Muscle of back (tissue), 13 donors: ENCODE measurements at places on chromosomes 2 and 18. TPM values are rescaled to one million over a fixed set of nuclear protein-coding genes. Genes with fewer than 3 reads are reported as not detected.
A peak's percentile ranks its signal among the peaks of the same experiment; 100 is the strongest.

DNA sequence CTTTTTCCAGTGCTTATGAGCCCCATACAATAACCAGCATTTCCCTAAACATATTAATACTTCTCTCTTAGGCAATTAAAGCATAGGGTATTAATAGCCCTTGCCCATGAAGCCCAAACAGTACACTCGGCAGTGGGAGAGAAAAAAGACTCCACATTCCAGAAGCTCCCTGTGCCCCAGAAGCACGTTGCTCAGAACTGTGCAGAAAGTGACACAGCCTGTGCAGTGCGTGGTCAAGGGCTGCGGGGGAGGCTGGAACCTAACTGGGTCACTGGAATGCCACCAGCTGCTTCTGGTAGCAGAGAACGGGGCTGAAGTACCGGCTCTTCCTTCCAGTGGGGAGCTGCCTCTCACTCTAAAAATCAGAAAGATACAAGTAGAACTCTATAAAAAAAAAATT, 32.7 kb downstream of the EIPR1 start:
- DNase-seq: no peak

MYL1 gene
- polyA plus RNA-seq: 7,369 TPM

ANTXR1 gene
- polyA plus RNA-seq: 147 TPM

DNA sequence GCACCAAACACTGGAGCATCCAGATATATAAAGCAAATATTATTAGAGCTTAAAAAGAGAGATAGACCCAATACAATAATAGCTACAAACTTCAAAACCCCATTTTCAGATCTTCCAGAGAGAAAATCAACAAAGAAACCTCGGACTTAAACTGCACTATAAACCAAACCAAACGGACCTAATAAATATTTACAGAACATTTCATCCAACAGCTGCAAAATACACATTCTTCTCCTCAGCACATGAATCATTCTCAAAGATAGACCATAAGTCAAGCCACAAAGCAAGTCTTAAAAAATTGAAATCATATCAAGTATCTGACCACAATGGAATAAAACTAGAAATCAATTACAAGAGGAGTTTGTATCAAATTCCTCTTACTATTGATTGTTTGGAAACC, 140.2 kb upstream of the OTOS start:
- DNase-seq: no peak

- DNase-seq: no peak
Observed at GRCh38 chr2:145230546-145230945, 710.6 kb upstream of the ZEB2 start.

GRCh38 chr2:133680343-133681049, 112.2 kb upstream of the NCKAP5 start:
- DNase-seq: peak; percentile 45

- no peak for DNase-seq
Observed at GRCh38 chr2:191650896-191651773, 26.8 kb upstream of the NABP1 start.

GRCh38 chr2:26300234-26300925, 45.6 kb upstream of the SELENOI start:
- peak; percentile 38 for DNase-seq

KLHL41 gene
- polyA plus RNA-seq: 2,707 TPM

GRCh38 chr2:147297820-147298219, 547.0 kb upstream of the ACVR2A start:
- no peak for DNase-seq

- no peak for DNase-seq
Observed at GRCh38 chr18:7066965-7067555, 50.5 kb downstream of the LAMA1 start.

- DNase-seq: peak; percentile 96
Observed at GRCh38 chr2:19362755-19363473, 4.5 kb upstream of the OSR1 start.

GRCh38 chr2:201968476-201968875, 65.2 kb upstream of the FZD7 start:
- DNase-seq: no peak

RNU2-63P gene
- not detected for polyA plus RNA-seq

DNA sequence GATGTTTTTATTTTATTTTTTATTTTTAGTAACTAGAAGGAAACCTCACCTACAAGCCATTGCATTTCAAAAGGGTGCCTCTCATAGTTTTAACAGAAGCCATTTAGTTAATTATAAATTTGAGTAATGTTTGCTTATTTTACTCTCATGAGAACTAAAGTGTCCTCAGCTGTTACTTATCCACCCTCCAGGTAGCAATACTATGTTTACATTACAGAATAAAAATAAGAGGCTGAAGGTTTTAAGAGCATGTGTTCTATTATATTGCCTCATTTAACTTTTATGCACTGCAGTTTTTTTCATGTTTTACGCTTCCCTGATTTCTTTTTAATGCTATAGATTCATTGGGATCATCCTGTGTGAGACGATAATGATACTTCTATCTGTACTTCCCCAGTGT, 235.5 kb downstream of the THSD7B start:
- no peak for DNase-seq

DNA sequence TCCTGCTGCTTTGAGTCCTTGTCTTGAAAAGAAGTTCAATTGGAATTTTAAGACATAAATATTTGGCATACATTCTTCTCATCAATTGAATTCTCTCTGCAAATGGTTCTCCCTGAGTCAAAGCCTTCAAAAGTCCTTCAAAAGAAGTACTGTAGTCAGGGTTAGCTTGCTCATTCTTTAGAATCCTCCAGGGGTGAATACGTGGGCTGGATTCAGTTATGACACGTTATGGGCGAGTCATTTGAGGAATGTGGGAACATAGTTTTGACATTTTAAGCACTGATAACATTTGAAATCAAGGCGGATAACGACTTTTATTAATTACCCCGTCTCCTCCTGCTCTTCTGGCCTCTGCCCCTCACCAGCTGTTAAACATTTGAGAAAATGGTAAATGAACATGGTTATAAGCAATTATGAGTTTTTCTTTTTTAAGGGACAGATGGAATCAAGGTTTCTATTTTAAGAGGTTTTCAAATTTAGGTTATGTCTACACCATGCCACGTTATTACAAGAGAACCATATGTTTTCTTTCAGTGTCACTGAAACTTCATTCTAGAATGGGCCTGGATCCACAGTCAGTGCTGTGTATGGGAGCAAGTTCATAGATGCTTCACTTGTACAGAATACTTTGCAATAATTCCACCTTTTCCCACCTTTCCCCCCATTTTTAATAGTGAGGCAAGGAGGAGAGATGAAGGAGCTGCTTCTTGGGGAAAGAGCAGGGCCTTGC, 273.1 kb downstream of the TSN start:
- no peak for DNase-seq

HOXD8 gene
- polyA plus RNA-seq: 43.1 TPM

- DNase-seq: no peak
Observed at GRCh38 chr18:13387855-13388548, 169.4 kb downstream of the LDLRAD4 start.

GRCh38 chr18:46397174-46397573, 259.8 kb downstream of the LOXHD1 start:
- no peak for DNase-seq

DNA sequence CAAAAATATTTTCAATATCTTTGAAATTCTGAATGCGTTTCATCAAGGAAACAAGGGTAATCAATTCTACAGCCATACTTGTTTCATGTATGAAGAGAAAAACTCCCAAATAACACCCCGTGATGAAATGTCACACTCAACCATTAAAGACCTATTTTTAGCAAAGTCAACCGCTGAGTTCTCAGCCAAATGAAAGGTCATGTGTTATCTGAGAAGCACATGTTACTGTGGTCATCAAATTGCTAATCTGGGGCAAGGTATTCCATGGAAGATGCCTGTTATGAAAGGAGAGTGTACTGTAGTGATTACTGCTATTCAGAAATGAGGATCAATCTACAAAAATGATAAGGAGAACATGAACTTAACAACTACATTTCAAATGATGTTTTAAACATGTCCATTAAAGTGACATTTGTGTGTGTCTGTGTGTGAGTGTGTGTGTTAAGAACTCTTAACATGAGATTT, 126.7 kb downstream of the BCL2 start:
- DNase-seq: no peak

- DNase-seq: peak; percentile 85
Observed at GRCh38 chr2:175004980-175005732, at the start of gene CHN1. CHN1 (minus strand) TSS chr2:175005381; CDS start chr2:175004912, 469 bp downstream.

- DNase-seq: no peak
Observed at GRCh38 chr18:74512321-74513053, 16.3 kb downstream of the CNDP2 start.

MATN3 gene
- polyA plus RNA-seq: 0.98 TPM

GRCh38 chr18:8706791-8707555, 1.6 kb downstream of the MTCL1 start:
- peak; percentile 34 for DNase-seq

FOXI3 gene
- polyA plus RNA-seq: not detected

DNA sequence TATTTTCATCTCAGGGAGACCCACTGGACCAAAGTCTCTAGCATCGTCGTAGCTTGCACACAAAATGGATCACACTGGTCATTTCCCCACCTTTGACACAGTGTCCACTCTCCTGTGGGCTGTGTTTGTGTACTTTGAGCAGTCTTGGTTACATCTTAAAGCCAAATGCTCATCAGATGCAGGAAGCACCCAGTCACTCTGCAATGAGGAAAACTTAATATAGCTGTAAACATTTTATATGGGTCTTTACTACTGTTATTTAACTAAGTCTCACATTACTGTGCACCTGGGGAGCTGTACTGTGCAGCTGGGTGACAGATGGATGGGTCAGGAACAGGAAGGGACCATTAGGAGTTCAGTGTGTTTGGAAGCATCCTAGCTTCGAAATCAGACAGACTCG, 109.0 kb upstream of the CXCR4 start:
- no peak for DNase-seq

DNA sequence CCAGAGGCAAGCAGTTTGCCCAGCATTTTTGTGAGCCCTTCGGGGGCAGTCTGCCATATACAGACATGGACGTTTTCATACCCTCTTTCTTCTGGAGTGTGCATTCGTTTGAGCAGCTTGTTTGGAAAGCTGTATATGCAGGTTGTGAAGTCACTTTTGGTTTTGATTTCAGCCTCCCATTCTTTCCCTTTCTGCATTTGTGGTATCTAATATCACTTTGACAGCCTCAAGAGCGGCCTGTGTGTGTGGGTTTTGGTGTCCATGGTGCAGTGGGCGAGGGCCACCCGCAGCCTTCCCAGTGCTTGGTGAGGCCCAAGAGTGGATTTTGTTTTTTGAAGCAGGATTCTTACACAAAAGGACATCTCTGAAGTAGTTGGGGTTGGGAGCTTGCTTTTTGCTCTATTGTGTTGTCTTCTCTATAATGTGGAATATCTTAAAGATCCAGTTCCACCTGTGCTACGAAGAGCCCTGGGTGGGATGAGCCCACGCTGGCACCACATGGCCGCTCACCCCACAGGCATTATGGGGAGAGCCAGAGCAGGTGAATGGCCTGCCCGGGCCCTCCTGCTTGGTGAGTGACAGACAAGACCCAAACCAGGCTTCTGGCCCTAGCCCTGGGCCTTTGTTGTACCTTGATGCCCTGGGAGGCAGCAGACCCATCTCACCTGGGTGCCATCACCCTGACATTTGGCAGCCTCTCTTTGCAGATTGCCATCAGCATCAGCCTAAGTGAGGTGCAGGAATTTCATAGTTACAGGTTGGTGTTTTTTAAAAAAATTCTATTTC, 29.5 kb downstream of the INPP4A start:
- no peak for DNase-seq

DNA sequence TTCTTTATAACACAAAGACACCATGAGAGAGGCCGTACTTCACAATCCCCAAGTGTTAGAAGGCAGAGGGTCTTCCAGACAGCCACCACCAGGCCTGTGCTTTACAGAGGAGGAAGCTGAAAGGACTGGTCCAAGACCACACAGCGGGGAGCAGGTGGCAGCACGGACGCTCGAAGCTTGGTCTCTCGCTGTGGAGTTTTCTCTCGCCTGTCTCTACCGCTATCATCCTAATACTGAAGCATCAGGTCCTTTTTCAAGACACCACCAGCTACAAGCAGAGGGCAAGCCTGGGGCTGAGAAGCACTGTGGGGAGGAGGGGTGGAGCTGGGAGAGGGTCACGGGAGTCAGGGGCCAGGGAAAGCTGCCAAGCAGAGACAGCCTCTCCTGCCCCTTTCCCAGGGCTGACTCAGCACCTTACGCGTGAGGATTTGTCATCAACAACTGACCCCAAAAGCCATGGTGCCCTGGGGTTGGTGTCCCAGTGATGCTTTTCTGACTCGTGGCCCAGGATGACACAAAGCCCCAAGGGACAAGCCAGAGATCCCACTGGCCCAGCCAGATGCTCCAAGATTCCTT, 31.9 kb upstream of the FOSL2 start:
- DNase-seq: no peak

DNA sequence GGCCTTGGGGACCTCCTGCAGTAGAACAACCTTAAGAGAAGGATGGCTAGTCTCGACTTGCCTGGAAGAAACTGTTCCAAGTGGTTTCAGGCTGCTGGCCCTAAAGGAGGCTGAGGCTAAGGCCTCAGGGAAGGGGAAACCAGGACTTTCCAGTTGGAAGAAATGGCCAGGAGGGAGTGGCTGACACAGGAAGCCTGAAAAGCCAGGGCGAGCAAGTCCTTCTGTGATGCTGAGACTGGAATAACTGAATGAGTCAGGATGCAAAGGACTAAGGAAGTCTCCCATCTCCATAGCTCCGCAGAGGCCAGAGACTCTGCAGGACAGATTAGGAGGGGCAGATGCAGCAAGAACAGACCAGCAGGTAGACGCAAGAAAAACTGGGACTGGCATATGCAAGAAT, 7.4 kb downstream of the HTRA2 start:
- DNase-seq: no peak

- DNase-seq: no peak
Observed at GRCh38 chr18:7657937-7658336, 90.8 kb downstream of the PTPRM start.

GRCh38 chr2:157061799-157062198, 195.7 kb upstream of the GALNT5 start:
- DNase-seq: no peak

ZNF521 gene
- 39.9 TPM for polyA plus RNA-seq

GRCh38 chr2:238987352-238987981, 139.6 kb downstream of the TWIST2 start:
- DNase-seq: no peak

DNA sequence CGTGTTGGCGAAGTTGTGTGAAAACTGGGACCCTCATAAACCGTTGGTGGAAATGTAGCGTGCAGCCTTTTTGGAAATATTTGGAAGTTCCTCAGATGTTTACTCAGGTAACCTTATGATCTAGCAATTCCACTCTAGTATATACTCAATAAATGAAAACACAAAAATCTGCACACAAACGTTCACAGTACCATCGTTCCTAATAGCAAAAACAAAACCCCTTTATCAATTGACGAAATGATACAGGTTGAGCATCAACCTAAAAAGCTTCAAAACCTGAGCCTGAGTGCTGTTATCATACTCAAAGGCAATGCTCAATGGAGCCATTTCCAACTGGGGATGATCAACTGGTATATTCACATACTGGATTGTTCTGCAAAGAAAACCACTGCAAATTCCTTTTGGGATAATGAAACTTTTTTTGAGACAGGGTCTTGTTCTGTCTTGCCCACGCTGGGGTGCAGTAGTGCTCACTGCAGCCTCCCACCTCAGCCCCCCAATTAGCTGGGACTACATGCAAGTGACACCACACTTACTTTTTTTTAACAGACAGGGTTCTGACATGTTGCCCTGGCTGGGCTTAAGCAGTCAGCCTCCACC, 777 bp upstream of the C18orf32 start:
- no peak for DNase-seq

GRCh38 chr2:43305517-43305916, 79.1 kb upstream of the ZFP36L2 start:
- DNase-seq: no peak

KRTCAP3 gene
- polyA plus RNA-seq: 2.4 TPM

ERFE gene
- polyA plus RNA-seq: 15.0 TPM

- DNase-seq: no peak
Observed at GRCh38 chr2:27211241-27211942, 449 bp upstream of the ATRAID start.

CNTNAP5 gene
- 0.14 TPM for polyA plus RNA-seq

- DNase-seq: no peak
Observed at GRCh38 chr2:33411765-33412164, 64.7 kb upstream of the RASGRP3 start.
